ENCODE measurements at places on chromosomes 3 and 15.
A peak's percentile ranks its signal among the peaks of the same experiment; 100 is the strongest.

- no peak for DNase-seq
Observed at GRCh38 chr3:111813441-111813840, 45.6 kb upstream of the PHLDB2 start.

DNA sequence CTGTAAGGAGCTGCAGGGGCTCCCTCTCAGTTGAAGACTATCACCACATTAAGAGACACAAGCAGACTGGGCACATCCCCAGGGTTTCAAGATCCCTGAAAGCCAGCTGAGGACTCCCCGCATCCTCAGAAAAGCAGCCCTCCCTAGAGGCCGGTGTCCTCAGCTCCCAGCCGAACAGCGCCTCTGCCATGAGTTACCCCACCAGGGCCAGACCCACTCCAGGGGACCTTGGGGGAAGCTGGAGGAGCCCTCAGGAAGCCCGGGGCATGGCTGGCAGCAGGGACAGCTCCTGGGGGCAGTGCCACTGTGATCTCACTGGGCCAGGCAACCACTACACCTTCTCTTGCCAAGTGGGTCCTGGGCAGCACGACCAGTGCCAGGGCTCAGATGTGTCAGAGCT lies 8.1 kb downstream of the KLF15 start:
- no peak for DNase-seq

GRCh38 chr15:88995449-88995848 lies 82.3 kb upstream of the MFGE8 start:
- no peak for DNase-seq

GRCh38 chr3:94106268-94106667 lies 43.4 kb downstream of the NSUN3 start:
- DNase-seq, result no peak

DNA sequence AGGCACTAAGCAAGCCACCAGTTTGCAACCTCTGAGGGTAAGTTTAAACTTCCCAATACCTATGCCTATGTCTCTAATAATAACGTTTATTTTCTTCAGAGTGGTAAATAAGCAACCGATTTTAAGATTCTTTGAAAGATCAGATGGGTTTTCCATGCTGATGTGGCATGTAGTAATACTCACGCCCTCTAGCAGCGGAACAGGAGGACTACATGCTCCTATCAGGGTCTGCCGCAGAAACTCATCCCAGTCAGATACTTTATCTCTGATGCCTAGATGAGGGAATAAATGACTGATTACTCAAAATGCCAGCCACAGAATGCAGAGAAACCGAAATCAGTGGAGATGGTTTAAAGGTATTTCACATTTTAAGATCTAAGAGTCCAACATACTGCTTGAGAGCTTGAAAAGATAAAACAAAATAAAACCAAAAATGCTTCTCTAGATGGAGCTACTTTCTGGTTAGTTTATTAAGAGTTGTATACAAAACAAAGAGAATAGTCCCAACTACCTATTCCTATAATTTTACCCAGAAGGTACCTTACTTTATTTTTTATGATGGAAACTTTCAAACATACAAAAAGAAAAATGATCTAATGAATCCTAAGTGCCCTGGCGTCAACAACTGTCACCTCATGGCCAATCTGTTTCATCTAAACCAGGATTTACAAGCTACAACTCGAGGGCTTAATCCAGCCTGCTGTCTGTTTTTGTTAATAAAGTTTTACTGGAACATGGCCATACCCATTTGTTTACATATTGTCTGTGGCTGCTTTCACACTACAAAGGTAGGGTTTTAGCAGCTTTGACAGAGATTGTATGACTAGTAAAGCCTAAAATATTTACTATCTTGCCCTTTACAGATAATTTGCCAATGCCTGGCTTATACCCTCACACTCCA lies 37.5 kb upstream of the STIMATE start:
- DNase-seq, result peak; percentile 32

DNA sequence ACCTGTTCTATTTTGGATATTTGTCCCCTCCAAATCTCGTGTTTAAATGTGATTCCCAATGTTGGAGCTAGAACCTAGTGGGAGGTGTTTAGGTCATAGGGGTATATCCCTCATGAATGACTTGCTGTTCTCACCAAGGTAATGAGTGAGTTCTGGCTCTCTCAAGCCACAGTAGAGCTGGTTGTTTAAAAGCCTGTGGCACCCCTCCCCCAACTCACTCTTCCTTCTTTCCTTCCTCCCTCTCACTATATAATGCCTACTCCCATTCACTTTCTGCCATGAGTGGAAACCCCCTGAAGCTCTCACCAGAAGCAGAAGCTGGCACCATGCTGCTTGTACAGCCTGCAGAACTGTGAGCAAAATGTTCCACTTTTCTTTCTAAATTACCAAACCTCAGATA lies 341.1 kb downstream of the SI start:
- DNase-seq, result no peak

- no peak for DNase-seq
Observed at GRCh38 chr3:11350374-11350773, 78.2 kb downstream of the ATG7 start.

Measured in stimulated activated CD8-positive, alpha-beta memory T cell treated with anti-CD3 and anti-CD28 coated beads, Interleukin-7, amount 100 ng/mL, for 1 hour (primary cell).